Caco-2 (cell line): ENCODE measurements at places on chromosomes 3 and 15. TPM values are rescaled to one million over a fixed set of nuclear protein-coding genes. Genes with fewer than 3 reads are reported as not detected.

DNA sequence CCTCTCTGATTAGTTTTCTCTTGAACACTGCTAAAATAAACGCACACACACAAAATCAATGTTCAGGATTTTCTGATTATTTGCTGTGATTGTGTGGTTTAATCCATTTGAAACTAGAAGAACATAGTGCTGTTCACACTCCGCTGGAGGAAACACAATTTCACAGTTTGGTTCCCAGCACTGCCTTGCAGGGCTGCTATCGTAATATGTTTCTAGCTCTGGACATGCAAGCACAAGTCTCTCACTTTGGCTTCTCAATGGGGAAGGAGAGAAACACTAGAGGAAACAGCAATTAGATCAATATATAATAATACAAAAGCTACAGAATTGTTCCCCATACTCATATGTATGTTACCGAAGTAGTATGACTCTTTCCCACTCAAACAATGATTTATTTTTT is 299.5 kb downstream of the NSUN3 start:
- no peak for DNase-seq

GRCh38 chr3:130702985-130703384 is 43.6 kb downstream of the PIK3R4 start:
- DNase-seq: no peak

CCDC54 gene
- not detected in 2 replicates for total RNA-seq

DNA sequence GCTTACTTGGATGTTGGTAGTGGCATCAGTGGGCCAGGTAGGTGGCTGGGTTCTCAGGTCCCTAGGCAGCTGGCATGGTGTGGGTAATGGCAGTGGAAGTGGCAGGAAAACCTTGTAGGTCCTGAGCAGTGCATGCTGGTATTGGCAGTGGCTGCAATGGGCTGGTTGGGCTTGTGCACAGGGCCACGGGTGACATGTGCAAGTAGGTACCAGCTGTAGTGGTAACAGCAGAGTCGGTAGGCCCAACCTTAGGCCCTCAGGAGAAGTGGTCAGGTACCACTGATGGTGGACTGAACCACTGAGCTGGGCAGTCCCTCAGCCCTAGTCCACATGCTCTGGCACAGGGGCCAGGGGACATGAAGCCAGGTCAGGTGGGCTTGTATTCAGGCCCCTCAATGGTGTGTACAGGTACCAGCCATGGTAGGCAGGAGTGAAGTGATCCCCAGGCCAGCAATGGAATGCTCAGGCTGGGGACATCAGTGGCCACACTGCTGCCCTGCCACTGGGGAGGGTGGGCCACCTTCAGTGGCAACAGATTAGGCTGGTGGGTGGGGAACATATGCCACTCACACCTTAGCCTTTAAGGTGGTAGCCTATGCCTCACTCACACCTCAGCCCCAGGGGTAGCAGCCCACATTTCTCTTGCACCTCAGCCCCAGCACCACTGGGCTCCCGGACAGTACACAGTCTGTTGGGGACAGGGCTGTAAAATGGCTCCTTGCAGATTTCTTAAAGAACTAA is 118.1 kb downstream of the LRRK1 start:
- DNase-seq: no peak
